ENCODE measurements at places on chromosomes 5 and 9.

DNA sequence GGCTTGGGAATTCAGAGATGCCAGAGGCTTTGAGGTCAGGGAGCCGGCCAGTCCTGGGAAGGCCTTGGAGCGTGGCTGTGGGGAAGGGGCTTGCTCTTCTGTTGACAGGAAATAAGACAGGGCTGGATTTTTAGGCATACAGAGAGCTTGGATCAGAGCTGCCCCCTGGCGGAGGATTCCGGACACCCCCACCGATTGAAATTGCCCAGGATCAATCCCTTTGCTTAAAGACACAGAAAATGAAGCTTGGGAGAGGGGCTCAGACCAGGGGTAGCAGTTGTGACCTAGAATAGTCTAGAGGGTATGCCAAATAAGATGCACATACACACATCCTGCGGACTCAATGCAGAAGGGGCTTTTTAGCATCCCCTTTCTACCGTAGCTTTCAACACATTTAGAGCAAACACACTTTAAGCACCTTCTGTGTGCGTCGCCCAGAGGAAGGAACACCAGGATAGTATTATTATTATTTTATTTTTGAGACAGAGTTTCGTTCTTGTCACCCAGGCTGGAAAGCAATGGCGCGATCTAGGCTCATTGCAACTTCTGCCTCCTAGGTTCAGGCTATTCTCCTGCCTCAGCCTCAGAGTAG lies 1.7 kb upstream of the NTMT1 start:
- peak; percentile 78 for DNase-seq

DNA sequence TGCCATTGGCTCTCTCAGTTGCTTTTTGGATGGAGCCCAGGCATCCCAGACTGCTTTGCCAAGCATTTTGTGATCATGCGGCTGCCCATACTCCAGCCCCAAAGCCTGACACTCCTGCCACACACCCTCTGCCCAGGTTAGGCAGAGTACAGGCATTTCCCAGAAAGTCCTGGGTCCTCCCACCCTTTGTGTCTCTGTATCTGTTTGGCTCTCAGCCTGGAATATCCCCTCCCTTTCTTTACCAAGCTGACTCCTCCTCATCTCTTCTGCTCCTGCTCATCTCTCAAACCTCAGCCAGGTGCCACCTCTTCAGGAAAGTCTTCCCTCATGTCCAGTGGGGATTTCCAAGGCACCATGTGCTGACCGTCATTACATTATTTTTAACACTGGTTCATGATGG lies 14.3 kb upstream of the SH3RF2 start:
- DNase-seq, result no peak

GRCh38 chr5:10856683-10857337 lies 95.8 kb upstream of the DAP start:
- peak; percentile 48 for DNase-seq

GRCh38 chr9:136093995-136094881 lies 851 bp downstream of the NACC2 start:
- no peak for DNase-seq

DNA sequence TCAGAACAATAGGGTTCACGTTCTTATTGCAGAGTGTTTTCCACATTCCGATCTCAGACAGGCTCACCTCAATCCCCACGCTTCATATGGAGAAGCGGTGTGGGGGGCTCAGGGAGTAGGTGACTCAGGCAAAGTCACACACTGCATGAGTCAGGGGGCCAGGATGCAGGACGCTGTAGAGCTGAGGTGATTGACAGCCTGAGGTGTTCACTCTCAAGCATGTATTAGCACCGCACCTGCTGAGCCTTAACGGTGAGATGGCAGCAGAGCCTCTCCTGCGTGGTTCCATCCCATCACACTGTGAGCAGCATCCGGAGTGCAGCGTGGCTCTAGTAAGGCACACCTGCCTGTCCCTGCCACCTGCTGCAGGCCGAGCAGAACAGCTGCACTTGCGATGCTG lies 194.0 kb downstream of the IRX2 start:
- no peak for DNase-seq

- DNase-seq, result no peak
These were observed 129.9 kb downstream of the BAAT start for GRCh38 chr9:101254733-101255433.

GRCh38 chr5:87099968-87100367 lies 167.7 kb upstream of the RASA1 start:
- DNase-seq, result no peak

DNA sequence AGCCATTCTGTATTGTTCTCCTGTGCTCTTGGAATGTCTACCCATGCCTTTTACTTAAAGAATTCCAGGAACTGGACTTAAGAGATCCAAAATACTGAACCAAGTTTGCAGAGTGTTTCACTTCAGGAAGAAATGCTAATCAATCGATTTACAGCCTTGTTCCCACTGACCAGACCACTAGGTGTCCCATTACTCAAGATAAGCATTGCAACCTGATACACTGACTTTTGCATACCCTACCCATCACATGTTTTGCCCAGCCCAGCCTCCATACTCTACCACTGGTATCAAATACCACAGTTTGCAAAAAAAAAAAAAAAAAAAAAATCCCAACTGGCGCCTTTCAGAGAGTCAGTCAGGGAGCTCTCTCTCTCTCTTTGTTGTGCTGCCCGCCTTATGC lies 550.8 kb downstream of the CDH9 start:
- no peak for DNase-seq

- no peak for DNase-seq
These were observed 49.7 kb upstream of the FST start for GRCh38 chr5:53430618-53431252.

DNA sequence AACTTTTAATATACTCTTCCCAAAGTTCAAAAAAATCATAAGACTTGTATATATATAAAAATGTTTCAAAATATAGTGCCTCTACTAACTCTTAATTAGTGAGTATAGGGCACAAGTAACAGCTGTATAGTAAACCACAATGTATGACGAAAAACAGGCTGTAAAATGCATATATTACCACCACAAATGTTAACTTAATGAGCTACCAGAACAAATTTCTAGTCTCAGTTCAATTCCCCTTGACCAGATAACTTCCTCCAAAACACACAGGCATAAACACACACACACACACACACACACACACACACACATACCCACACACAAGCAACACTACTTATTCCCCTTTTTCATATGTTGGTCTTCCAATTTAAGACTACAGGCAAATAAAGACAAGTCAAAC lies 78.8 kb downstream of the FBXL17 start:
- DNase-seq, result no peak

- DNase-seq, result no peak
These were observed 70.0 kb downstream of the ZNF354C start for GRCh38 chr5:179130101-179130681.

GRCh38 chr9:100309992-100310391 lies 42.8 kb downstream of the TEX10 start:
- no peak for DNase-seq

- DNase-seq, result no peak
These were observed 678.1 kb upstream of the ZNF608 start for GRCh38 chr5:125424402-125425141.

DNA sequence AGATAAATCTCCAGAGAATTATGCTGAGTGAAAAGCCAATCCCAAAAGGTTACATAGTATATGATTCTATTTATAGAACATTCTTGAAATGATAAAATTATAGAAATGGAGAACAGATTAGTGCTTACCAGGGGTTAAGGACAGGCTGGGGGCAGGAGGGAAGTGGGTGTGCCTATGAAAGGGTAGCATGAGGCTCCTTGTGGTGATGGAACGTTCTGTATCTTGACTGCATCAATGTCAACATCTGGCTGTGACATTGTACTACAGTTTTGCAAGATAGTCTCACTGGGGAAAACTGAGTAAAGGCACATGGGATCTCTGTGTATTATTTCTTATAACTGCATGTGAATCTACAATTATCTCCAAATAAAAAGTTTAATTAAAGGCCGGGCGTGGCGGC lies 22.3 kb downstream of the ORM2 start:
- no peak for DNase-seq

- no peak for DNase-seq
These were observed 26.1 kb downstream of the RNF145 start for GRCh38 chr5:159183247-159183646.

DNA sequence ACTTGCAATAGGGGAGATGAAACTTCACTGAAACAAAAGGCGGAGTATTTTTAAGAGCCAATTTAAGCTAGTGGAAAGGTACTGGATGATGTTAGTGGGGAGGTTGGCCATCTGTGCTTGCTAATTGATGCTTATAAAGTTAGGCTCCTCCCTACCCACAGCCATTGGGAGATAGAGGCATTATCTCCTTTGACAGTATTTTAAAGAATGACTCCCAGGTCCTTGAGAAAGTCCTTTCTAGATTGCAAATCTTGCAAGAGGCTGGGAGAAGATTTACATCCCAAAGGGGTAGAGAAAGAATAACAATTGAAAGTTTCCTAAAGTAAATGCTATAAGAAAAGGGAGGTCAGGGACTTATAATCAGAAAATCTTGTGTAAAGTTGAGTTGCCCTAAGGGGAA lies 282.6 kb downstream of the BRINP1 start:
- DNase-seq, result no peak

- no peak for DNase-seq
These were observed 169.0 kb downstream of the PTPRD start for GRCh38 chr9:10443868-10444204.

GRCh38 chr5:74361406-74362358 lies 278.8 kb downstream of the ENC1 start:
- DNase-seq, result no peak

GRCh38 chr9:105244734-105245028 lies 230 bp downstream of the SLC44A1 start:
- peak; percentile 74 for DNase-seq
